CD4-positive, CD25-positive, alpha-beta regulatory T cell (primary cell): ENCODE measurements at places on chromosomes 11 and 22.
A peak's percentile ranks its signal among the peaks of the same experiment; 100 is the strongest.

GRCh38 chr11:22343371-22344032, 5.3 kb downstream of the SLC17A6 start:
- no peak for DNase-seq
- H3K36me3 ChIP-seq = no peaks in the 10 kb centered on the region
- H3K4me3 ChIP-seq = no peak overlapping the region
- H3K27me3 ChIP-seq = peaks cover 29% of the 10 kb centered on the region

DNA sequence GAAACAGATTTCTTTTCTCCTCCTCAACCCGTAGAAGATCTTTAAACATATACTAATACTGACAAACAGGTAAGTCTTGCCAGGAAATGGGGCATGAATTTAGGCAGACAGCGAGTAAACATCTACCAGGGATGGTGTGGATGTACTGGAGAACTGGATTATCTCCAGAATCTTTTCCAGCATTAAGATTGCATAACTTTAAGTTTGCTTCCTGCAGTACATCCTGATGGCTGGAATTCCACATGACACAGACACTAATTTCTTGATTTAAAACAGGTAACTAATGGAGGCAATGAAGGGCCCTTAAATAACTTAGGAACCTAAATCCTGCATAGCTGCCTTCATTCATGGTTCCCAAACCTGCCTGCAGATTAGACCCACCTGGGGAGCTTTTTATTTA, 40.7 kb downstream of the JHY start:
- no peak for DNase-seq
- no peaks in the 10 kb centered on the region for H3K27me3 ChIP-seq
- H3K36me3 ChIP-seq = no peaks in the 10 kb centered on the region
- H3K27ac ChIP-seq = no peak overlapping the region
- no peak overlapping the region for H3K4me3 ChIP-seq

GRCh38 chr11:47109051-47109726, 67.5 kb downstream of the ARFGAP2 start:
- H3K27ac ChIP-seq = no peak overlapping the region
- no peak overlapping the region for H3K4me3 ChIP-seq
- no peaks in the 10 kb centered on the region for H3K27me3 ChIP-seq
- no peaks in the 10 kb centered on the region for H3K36me3 ChIP-seq
- DNase-seq = no peak

GRCh38 chr11:9103542-9104276, 12.3 kb upstream of the SCUBE2 start:
- H3K27ac ChIP-seq = no peak overlapping the region
- H3K36me3 ChIP-seq = no peaks in the 10 kb centered on the region
- H3K27me3 ChIP-seq = peaks cover 5% of the 10 kb centered on the region
- no peak for DNase-seq
- H3K4me3 ChIP-seq = no peak overlapping the region

DNA sequence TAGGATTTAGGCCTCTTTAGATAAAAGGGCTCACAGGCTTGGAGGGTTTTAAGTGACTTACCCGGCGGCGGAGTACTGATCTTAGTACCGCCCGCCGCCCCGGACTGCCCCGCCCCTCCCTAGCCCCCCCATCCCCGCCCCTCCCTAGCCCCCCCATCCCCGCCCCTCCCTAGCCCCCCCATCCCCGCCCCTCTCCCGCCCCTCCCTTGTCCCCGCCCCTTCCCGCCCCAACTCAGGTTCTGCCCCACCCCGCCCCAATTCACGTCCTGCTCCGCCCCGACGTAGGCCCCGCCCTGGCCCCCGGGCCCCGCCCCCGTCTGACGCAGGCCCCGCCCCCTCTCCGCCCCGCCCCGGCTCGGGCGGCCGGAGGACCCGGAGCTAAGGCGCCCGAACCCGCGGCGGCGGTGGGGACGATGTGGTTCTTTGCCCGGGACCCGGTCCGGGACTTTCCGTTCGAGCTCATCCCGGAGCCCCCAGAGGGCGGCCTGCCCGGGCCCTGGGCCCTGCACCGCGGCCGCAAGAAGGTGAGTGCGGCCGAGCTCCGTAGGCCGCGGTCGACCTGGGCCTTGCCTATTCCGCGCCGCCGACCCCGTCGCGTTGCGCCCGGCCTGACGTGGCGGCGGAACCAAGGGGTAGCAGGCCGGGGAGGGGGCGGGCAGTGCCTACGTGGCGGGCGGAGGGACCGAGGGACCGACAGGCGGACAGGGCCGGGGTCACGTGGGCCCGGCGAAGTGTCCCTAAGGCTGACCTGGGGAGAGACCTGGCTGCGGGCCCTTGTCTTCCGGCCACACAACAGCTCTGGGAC, at the start of gene SCYL1:
Gene SCYL1 (plus strand): TSS at position 343 of the 805 bp plus-strand sequence. CDS start 71 bp downstream, at position 414.
- DNase-seq = peak; percentile 77
- H3K4me1 ChIP-seq = peaks cover 46% of the 10 kb centered on the region
- peaks cover 9% of the 10 kb centered on the region for H3K36me3 ChIP-seq
- H3K4me3 ChIP-seq = peak within 1 kb of the TSS; percentile 69
- H3K27me3 ChIP-seq = no peaks in the 10 kb centered on the region
- peak within 1 kb of the TSS; percentile 79 for H3K27ac ChIP-seq
